ENCODE measurements at places on chromosomes 11 and 22. TPM values are rescaled to one million over a fixed set of nuclear protein-coding genes. Genes with fewer than 3 reads are reported as not detected.
A peak's percentile ranks its signal among the peaks of the same experiment; 100 is the strongest.

DNA sequence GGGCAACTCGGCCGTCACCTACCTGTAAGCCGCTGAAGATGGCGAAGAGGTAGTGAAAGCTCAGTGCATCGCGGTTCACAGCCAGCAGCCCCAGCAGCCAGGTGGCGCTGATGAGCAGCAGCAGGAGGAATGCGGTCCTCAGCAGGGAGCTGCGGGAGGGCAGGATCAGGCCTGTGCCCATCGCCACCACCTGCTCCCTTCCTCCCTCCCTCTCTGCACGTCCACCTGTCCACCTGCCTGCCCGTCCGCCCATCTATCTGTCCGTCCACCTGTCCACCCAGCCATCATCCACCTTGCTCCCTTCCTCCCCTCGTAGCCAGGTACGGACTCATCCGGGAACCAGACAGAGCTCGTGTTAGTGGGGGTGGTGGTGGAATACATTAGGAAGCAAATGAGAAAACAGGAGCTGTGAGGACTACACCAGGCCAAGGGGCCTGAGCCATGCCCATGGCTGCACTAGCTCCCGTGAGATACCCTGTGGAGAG lies 32.2 kb downstream of the TRMU start:
- peak; percentile 80 for DNase-seq

The OR52N4 gene
- not detected for total RNA-seq

GRCh38 chr11:112012874-112013273 lies 12.3 kb upstream of the DLAT start:
- DNase-seq = no peak

DNA sequence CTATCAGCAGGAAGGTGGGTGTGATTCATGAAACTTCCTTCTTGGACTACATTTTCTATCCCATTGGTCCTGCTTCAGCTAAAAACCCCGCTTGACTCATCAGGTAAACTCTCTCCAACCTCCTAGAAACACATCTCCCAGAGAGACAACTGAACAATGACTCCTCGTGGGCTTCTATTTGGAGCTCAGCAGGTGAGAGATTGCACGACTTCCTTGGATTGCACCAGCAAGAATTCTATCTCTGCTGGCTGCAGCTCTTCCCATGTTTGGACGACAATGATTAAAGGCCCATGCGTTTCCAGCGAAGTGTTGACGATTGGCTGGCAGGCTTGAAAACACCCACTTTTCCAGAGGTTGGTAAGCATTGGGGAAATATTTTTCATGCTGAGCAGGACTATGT lies 216.1 kb upstream of the NTM start:
- no peak for DNase-seq

DNA sequence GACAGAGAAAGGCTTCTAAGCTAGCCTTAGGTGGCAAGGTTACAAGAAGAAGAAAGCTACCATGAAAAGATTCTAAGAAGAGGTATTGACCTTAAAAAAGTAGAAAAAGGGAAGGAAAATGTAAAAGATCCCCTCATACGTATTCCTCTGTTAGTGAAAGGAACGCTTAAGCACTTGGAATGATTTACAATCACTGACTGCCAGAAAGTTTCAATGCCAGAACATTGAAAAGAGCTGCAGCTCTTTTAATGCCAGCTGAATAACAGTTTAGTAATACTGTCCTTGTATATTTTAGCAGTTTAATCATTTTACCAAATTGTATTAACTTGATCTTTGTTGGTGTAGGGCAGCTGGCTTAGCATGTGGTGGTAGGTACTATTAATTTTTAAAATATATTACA lies 650.7 kb downstream of the FAM181B start:
- no peak for DNase-seq

DNA sequence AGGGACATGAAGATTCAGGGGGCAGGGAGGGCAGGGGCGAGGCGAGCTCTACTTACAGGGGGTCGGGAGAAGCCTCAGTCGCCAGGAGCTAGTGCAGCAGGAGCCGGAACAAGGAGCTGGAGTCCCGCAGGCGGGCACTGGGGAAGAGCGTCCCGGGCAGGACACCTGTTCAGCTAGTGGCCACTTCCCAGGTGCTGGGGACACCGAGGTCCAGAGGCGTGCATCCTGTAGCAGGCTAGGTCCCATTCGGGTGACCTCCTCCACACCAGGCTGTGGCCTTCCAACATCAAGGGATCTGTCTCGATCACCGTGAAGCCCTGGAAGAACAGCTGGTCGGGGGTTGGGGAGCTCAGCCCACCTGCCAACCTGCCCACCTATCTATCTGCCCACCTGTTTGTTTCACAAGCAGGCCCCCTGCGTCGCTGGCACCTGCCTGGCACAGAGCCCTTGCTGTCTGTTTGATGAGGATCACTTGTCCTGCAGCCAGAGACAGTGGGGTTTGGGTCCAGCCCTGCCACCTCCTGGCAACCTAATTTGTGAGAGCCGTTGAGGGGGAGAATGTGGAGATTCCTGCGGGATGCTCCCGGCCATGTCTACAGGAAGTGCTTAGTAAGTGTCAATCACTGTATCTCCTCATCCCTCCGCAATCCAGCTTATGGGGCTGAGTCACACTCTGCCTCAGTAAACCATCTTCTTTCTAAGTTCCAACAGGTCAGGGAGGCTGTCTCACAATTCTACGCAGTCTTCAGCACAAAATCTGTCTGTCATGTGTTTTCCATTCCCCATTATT lies 940.9 kb downstream of the BRD1 start:
- DNase-seq = peak; percentile 31

The KCNJ4 gene
- not detected for total RNA-seq

DNA sequence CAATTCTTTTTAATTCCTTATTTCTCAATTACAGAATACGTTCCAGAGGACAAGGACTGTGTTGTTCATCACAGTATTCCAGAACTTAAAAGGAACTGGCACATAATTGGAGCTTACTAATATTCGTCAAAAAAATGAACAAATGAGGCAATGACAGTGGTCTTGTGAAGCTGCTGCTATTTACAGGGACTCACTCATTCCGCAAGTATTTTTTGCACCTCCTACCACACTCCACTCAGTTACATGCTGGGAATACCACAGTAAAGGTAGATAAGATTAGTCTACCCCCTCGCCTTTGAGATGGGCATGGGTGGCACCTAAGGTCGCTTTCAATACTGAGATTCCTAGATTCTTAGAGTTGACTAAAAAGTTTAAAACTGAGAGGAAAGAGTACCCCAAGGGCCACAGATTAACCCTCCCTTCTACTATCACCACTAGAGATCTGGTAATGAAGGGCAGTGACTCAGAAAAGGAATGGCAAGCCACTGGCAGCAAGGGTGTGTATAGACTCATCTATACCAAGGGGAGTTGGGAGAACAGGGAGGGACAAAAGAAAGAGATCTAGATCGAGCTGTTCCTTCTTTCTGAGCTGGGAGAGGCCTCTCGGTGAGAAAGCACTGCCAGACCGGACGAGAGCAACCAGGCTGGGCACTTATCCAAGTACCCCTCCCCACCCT lies 85.0 kb downstream of the RPL27A start:
- no peak for DNase-seq

The LRRC4C gene
- 0.23 TPM for total RNA-seq

The PGA4 gene
- total RNA-seq = 0.53 TPM

- no peak for DNase-seq
These were observed 77.5 kb upstream of the CTSC start for GRCh38 chr11:88414981-88415413.

The QSER1 gene
- 7.3 TPM for total RNA-seq

DNA sequence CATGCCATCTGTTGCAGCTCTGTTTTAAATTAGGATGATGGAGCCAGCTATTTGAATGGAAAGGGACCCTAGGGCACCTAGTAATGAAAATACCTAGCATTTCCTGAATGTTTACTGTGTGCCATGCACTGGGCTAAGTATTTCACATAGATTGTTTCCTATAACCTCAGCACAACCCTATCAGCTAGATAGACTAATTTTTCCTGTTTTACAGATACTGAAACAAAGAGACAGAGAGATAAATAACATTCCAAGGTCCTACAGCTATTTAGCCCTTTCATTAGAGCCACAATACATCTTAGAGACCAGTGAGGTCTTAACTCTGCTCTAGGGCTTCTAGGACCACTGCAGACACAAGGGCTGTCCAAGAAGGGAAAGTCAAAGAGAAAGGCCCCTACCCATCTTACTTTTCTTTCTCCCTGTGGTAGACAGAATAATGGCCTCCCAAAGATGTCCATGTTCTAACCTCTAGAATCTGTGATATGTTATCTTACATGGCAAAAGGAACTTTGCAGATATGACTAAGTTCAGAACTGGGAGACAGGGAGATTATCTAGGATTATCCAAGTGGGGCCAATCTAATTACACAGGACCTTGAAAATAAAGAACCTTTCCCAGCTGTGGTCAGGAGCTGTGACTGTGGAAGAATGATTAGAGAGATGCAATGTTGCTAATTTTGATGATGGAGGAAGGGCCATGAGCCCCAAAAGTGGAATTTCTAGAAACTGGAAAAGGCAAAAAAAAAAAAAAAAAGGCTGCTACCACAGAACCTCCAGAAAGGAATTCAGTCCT lies 157.0 kb downstream of the CCDC34 start:
- DNase-seq = no peak

DNA sequence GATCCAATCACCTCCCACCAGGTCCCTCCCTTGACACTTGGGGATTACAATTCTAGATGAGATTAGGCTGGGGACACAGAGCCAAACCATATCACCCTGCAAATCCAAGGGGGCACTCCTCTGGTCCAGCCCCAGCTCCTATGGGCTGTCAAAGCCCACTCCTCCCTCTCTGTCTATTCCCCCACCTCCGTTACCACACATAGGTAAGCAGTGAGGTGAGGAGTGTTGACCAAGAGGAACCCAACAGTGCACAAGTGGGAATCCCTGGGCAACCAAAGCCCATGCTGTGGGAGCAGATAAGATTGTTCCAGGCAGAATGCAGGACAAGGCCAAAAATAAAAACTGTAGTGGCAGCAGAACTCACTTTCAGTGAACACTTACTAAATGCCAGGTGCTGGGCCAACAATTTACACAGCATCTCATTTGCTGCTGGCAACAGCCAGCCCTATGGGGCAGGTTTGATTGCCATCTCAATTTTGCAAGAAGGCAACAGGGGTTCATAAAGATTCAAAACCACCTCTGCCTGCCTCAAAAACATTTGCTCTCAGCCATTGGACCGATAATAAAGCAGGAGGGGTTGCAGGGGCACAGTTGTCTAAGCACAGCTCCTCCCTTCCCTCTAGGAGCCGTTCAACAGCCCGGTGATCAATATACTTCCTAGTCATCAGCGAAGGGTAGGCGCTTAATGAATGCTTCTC lies 8.9 kb downstream of the SDF2L1 start:
- no peak for DNase-seq

GRCh38 chr22:30556388-30556787 lies 9.8 kb upstream of the SEC14L6 start:
- no peak for DNase-seq

GRCh38 chr22:43090130-43090789 lies 1.1 kb upstream of the TTLL1 start:
- peak; percentile 63 for DNase-seq

The FGF4 gene
- not detected for total RNA-seq

- no peak for DNase-seq
These were observed 83.3 kb downstream of the MICAL2 start for GRCh38 chr11:12193515-12194336.

DNA sequence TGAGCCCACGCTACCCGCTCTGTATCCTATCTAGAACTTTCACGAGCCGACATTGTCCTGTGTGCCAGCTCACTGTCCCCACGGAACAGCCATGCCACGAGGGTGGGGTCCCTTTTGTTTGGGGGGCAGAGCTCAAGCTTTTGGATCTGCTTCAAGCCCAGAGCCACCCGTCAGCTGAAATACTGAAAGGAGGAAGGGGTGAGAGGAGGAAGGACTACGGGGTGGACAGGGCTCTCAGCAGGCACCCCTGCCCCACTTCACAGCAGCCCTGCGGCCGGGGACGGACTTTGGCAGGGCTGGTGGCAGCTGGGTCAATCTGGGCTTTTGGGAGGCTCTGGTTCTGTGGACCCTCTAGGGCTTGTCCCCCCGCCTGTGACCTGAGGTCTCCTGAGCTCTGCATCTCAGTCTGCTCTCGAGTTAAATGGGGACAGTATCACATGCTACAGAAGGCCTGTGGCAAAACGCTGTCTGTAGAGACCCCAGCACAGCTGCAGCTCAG lies 30.0 kb upstream of the MUC5AC start:
- no peak for DNase-seq

GRCh38 chr11:64562723-64563351 lies 28.2 kb upstream of the SLC22A12 start:
- no peak for DNase-seq

DNA sequence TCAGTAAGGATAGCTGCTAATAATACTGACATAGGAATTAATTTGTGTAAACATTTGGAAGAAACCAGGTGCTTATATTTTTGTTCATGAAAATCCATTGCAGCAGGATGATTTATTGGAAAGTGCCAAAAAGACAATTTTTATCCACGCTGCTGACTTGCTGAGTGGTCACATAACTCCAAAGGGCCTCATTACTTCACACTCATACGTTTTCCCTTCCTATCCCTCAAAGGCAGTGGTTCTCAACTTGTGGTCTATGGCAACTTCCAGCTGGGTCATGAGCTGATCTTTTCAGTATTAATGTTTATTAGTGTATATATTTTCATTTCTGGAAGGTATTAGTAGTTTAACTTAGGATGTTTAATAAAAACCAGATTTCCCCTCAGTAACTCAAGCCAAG lies 178.1 kb downstream of the UVRAG start:
- no peak for DNase-seq

The ARL2 gene
- 8.9 TPM for total RNA-seq

DNA sequence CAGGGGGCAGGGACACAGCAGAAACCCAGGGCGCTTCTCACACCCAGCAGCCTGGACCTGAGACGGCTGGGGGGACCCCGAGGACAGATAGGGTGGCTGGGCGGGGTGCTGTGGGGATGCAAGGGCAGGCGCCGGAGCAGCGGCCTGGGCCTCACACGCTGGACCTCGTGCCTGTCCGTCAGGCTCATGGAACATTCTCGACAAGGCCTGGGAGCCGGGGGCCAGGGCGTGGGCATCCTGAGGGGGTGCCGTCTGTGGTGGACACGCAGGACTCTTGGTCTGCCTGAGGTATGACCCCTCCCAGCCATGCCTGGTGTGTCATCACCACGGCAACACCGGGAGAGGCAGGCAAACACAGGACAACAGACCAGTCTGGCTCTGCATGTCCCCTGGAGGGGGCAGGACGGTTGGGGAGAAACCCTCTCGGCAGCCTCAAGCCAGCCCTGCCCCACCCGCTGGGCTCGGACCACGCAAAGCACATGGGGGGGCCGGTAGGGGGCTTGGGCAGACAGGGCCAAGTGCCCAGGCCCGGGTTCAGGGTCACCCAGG lies 21.4 kb downstream of the MRPL23 start:
- no peak for DNase-seq

GRCh38 chr11:63609971-63610580 lies 4.2 kb downstream of the PLAAT3 start:
- DNase-seq = peak; percentile 42

GRCh38 chr11:13929395-13929891 lies 33.1 kb upstream of the SPON1 start:
- no peak for DNase-seq

Data from left lobe of liver (tissue), 2 donors.